Suprapubic skin (tissue), 4 donors: ENCODE measurements at places on chromosomes 1 and 21. TPM values are rescaled to one million over a fixed set of nuclear protein-coding genes. Genes with fewer than 3 reads are reported as not detected.

- peak; percentile 28 for DNase-seq
Measured at GRCh38 chr21:44418108-44418875, 37.0 kb upstream of the LRRC3 start.

DNA sequence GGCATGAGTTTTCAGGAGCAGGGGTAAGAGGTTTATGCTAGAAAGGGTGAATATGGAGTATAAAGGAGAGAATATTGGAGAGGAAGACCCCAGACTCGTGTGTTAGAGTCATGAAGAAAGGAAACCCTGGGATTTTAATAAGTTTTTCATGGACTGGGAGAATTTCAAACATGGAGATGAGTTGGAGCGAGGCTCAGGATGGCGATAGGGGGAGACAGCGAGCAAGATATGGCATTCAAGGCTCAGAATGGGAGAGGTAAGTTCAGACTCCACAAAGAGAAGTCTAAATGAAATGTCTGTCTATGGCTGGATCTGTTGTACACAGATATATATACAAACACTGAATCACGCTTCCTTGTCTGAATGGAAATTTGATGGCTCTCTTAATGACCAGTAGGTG lies 92.5 kb downstream of the LRRC40 start:
- DNase-seq: no peak

GRCh38 chr1:218705911-218706893 lies 361.1 kb downstream of the TGFB2 start:
- no peak for DNase-seq

Gene GNB1
- 151 TPM for total RNA-seq

Gene ZNF683
- total RNA-seq: not detected

Gene OR2T29
- total RNA-seq: not detected

- DNase-seq: no peak
Measured at GRCh38 chr1:75257424-75257823, 123.2 kb downstream of the LHX8 start.

GRCh38 chr1:35603468-35603867 lies 30.4 kb downstream of the TFAP2E start:
- DNase-seq: no peak

- DNase-seq: no peak
Measured at GRCh38 chr1:186620566-186621350, 59.5 kb downstream of the PTGS2 start.

DNA sequence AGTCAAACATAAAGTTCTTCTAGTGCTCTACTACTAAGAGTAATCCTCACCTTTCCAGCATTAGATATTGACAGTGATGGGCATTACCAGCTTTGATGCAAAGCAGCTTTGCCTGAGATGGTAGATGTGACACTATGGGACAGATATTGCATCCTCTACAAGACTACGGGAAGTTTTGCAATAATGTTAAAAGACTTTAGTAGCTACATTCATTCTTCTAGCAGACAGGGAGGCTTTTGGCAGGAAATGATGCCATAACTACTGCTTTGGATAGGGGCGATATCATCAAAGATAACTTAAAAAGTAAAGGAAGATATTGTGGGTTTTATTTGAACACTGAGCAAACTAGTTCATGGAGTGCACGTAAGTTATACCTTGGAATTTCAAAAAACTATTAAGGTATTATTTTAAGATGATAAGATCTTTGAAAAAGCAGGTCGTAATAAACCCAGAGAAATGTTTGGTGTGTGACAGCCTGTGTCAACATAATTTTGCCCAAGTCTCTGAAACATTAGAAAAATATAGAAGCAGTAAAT lies 368.3 kb upstream of the TMPRSS15 start:
- no peak for DNase-seq

DNA sequence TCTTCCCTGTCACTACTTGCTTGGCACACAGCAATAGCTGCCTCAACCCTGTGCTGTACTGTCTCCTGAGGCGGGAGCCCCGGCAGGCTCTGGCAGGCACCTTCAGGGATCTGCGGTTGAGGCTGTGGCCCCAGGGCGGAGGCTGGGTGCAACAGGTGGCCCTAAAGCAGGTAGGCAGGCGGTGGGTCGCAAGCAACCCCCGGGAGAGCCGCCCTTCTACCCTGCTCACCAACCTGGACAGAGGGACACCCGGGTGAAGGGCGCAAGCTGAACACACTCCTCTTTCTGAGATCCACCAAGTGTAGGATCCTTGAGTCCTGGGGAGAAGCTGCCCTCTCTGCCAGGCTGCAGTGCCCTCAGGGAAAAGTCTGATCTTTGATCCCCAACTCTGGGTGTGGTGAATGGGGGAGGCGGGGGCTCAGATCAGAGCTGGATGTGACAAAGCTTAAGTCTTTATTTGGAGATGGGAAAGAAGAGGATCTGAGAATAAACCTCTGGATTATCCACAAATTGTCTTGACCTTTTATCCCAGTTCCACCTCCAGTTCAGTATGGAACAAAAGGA lies 1.2 kb downstream of the RXFP4 start:
- no peak for DNase-seq

- no peak for DNase-seq
Measured at GRCh38 chr21:38671773-38672172, 134.0 kb upstream of the ETS2 start.

DNA sequence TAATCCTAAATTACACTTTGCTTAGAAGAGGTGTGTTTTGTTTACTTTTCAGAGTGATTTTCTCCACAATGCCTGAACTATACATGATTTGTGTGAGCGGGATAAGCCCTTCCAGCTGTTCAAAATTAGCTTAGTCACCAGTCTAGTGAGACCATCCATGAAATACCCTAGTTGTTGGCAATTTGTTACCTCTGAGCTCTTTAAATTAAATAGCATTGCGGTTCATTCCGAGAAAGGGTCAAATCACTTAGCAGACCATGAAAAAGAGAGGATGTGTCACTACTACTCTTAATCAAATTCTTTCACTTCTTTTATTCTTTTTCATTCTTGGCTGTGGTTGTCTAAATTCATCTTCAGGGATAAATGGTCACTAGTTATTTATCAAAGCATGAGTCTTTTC lies 11.9 kb upstream of the VAV3 start:
- no peak for DNase-seq

- DNase-seq: no peak
Measured at GRCh38 chr1:4726620-4727341, 72.4 kb downstream of the AJAP1 start.

GRCh38 chr1:21335088-21335691 lies 44.9 kb upstream of the ECE1 start:
- DNase-seq: no peak

Gene DNTTIP2
- 45.9 TPM for total RNA-seq

- no peak for DNase-seq
Measured at GRCh38 chr1:91687452-91687851, 186.8 kb downstream of the CDC7 start.

- DNase-seq: no peak
Measured at GRCh38 chr1:90502696-90503095, 214.4 kb downstream of the BARHL2 start.

DNA sequence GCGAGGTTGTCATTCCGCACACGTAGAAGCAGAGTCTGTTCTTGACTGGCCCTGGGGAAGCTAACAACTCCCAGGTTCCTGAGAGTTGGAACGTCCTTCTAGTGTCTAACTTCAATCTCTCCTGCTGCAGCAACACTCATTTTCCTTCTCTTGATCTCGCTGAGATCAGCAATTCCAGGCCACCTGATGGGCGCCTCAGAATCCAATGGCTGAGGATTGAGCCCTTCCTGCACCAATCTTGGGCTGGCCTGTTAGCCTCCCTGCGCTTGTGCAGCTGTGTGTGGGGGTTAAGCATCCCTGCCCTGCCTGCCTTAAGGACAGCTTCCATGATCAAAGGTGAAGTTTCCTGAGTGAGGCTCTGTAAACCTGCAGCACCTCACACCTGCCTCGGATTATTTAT lies 87.9 kb downstream of the SYT2 start:
- DNase-seq: no peak

DNA sequence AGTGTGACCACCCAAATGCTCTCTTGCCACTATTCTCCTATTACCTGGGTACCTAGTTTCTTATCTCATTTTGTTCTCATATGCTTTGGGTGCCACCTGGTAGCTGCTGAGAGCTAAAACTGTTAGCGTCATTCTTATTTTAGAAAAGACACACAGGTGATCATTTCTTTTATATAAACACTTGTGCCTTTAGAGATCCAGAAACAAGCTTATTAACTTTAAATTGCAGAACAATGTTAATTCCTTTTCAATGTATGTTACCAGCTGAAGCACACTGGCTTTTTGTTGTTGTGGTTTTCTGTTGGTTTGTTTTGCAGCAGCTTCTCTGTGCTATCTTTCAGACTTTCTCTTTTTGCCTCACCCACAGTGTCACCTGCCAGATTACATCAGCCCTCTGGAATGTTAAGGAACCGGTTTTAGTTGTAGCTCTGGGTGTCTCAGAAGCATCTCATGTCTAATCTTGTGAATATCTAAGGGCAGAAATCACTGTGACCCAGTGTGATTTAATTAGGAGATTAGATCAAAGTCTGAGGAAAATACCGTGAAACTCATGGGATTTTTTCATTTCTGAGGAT lies 43.4 kb upstream of the SLC19A2 start:
- no peak for DNase-seq

Gene BCAS2
- total RNA-seq: 30.6 TPM

Gene PYHIN1
- 0.48 TPM for total RNA-seq

DNA sequence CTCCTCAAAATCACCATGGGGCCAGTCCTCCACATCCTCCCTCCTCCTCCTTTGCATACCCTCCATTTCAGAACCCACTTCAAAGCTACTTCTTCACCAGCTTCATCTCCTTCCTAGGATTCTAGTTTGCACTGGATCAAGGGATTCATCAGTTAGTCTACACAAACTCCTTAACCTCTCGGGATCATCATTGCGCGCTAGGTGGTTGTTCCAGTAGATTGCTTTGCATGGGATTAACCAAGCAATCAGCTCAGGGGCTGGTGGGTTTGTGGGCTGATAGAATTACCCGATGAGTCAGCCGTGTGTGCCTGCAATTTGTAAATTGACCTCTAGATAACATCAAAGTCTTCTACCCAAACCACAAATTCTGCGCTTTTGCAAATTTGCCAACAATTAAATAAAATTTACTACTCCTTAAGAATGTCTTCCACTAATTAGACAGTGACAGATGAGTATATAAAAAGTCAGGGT lies 7.7 kb downstream of the KANK4 start:
- no peak for DNase-seq

Gene SPATA46
- not detected for total RNA-seq
